ENCODE measurements at places on chromosomes 7 and 10.
A peak's percentile ranks its signal among the peaks of the same experiment; 100 is the strongest.

- no peak for DNase-seq
Observed at GRCh38 chr7:36441344-36442022, 51.8 kb downstream of the ANLN start.

GRCh38 chr10:7787150-7787856 is 490 bp downstream of the KIN start:
- DNase-seq: no peak

DNA sequence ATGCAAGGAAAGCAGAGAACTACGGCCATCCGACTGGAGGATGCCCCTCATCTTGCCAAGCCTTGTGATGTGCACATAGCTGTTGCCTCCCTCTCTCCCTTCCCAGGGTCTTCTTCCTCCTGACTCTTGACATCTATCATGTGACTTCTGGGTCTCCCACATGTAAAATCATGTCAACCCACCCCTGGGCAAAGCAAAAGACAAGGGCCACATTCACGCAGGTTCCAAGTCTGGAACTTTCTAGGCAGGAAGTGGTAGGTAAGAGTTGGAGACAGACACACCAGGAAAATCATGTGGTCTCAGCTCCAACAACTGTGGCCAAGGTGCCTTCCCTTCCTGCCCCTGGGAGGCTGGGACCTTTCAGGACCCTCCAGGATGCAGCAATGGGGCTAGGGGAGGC is 187.3 kb downstream of the CXCL12 start:
- no peak for DNase-seq

DNA sequence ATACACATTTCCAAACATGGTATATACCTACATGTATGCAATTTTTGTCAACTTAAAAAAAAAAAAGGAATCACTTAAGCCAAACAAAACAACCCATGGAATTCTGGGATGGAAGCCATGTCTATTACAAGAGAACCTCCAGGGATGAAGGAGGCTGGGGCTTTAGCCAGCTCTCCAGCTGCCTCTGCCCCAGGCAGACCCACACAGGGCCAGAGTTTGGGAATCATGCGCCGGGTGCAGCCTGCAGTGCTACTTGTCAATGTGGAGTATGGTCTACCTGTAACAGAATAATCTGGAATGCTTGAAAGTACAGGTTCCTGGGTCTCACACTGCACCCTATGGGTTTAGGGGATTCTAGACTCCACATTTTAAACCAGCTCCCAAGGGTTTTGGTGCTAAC is 10.8 kb downstream of the ATP6V0E2 start:
- DNase-seq: peak; percentile 0

DNA sequence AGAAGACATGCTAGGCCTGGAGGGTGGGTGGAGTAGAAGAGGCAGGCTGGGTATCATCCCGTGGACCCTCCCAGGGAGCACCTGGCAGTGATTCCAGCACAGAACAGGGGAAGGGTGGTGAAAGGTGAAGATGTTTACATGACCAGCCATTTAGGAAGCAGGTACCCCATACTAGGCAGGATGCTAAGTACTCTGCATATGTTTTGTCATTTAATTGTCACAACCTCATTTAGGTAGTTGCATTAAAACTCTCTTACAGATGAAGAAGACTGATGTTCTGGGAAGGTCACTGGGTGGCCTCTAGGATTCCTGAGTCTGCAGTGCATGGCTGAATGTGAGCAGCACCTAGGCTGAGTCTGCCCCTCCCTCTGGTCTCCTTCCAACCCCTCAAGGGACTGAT is 15.2 kb downstream of the ITPRIP start:
- no peak for DNase-seq

DNA sequence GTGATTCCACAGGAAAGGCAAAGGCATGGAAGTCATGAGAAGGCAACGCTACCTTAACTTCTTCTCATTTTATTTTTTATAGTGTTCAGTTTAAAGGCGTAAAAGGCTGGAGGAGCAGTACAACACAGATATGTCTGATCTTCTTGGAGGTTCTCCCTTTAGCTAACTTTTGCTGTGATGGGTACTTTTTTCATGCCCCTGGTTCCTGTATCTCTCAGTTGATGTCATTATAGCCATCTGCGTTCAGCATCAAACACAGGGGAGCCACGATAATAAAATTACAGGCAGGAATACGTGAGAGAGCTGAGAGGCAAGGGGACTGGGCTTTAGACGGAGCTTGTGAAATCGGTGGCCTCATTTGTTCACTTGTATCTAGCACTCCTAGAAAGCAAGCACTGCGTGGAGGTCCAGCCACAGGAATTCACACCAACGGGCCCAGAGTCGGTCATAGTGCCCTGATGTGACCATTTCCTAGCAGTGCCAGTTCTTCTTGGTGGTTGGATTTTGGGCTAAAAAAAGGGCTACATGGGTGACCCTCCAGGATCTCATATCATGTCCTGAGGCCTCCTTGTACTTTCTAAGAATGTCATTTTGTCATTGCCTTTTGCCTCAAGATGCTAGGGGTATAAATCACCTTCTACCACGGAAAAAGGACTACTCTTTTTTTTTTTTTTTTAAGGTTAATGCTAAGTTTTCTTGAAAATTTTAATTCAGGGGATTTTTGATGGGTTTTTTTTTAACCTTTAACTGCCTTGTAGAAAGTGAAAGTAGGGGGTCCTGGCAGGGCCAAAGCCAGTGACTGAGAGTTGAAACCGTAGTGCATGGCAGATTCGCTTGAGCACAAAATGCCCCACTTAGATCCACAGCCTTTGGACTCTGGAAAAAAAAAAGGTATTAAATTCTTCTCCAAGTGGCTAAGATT is 191.5 kb downstream of the CELF2 start:
- DNase-seq: peak; percentile 68

GRCh38 chr7:71135663-71136062 is 3.7 kb downstream of the GALNT17 start:
- no peak for DNase-seq

DNA sequence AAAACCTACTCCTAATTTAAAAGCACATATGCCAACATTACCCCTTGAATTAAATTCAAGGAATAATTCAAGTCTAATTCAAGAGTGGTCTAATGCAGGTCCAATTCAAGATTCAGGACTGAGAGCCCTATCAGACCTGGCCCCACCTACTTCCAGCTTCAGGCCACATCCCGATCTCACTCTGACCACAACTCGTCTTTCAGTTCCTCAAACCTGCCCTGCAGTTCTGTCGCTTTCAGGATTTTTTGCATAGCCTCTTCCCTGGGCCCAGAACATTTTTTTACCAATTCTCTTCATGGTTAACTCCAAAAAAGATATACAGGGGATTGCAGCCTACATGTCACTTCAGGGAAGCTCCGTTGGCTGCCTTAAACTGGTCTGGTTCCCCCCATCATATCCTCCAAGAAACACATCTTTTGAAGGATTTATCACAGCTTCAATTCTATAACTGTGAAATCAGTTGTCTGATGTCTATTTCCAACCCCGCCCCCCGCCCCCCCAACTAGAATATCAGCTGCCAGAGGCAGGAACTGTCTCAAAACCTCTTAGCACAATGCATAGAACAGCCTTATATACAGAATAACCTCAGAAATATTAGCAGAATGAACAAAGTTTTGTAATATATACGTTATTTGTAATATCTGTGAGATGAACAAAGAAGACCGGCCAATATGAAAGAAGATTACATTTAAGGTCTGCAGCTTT is 20.8 kb downstream of the CCDC6 start:
- peak; percentile 90 for DNase-seq

- DNase-seq: no peak
Observed at GRCh38 chr7:151490456-151491105, 29.1 kb downstream of the RHEB start.

DNA sequence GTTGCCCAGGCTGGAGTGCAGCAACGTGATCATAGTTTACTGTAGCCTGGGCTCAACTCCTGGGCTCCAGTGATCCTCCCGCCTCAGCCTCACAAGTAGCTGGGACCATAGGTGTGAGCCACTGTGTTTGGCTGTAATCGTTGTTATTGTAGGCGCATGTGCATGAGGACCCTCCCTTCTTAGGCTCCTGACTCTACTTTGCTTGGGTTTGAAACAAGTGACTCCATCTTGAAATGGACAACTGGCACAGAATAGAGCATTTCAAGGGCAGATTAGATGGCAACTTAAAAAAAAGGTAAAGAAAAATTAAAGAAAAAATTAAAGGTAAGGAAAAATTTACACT is 15.4 kb upstream of the GIMAP8 start:
- no peak for DNase-seq

- no peak for DNase-seq
Observed at GRCh38 chr7:155217634-155218033, 80.0 kb upstream of the INSIG1 start.

- DNase-seq: no peak
Observed at GRCh38 chr10:14063531-14064285, 267.0 kb downstream of the FRMD4A start.

DNA sequence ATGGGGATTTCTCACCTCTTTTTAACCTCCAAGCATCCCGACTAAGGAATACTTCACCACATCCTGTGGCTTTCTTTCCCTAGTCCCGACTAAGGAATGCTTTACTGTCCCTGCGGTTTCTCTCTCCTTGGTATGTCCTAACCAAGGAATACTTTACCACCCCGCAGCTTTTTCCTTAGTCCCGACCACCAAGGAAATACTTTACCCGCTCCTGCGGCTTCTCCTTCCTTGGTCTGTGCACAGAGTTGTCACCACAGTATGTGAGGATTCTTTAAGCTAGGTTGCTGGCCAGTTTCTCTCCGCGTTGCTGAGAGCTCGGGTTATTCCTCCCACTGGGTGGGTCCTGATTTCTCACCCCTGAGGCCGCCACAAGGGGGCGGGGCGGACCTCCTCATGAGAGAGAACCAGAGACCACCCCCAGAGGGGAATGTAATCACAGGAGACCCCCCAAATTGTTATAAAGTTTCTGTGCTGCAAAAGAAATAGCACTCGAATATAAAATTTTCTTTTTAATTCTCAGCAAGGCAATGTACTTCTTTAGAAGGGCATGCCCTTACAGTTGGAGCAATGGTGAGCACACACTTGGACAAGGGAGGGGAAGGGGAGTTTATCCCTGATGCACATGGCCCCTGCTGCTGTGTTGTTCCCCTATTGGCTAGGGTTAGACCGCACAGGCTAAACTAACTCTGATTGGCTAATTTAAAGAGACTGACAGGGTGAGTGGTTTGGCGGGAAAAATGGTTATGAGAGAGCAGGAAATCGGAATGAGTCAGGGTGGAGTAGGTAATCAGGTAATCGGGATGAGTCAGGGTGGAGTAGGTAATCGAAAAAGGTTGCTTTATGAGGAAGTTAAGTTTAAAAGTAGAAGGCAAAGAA is 12.8 kb downstream of the SUGCT start:
- DNase-seq: no peak

- DNase-seq: no peak
Observed at GRCh38 chr7:100547872-100548271, 8.9 kb downstream of the AGFG2 start.

GRCh38 chr10:58994226-58995057 is 182.0 kb upstream of the PHYHIPL start:
- DNase-seq: no peak

DNA sequence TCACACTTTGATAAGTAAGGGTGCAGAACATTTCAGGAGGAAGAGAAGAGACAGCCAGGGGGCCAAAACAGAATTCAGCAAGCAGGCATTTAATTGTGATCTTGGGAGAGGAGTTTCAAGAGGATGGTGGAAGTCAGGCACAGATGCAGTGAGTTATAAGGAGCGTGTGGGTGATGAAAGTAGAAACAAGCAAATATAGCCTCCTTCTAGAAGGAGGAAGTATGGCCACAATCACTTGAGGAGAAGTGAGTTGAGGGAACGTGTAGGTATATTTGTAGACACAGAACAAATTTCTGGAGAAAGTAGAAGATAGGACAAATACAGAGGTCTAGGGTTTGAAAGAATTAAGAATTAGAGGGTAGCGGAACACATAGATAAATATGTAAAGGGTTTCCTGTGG is 165.8 kb downstream of the CACNB2 start:
- no peak for DNase-seq

GRCh38 chr7:136078630-136079029 is 101.5 kb upstream of the MTPN start:
- DNase-seq: no peak

GRCh38 chr7:39594988-39595620 is 28.3 kb upstream of the RALA start:
- DNase-seq: no peak

GRCh38 chr10:110460111-110460809 is 37.4 kb upstream of the DUSP5 start:
- DNase-seq: peak; percentile 53

- DNase-seq: no peak
Observed at GRCh38 chr10:115941361-115941771, 331.6 kb downstream of the GFRA1 start.

- DNase-seq: no peak
Observed at GRCh38 chr10:5479481-5480161, 19.7 kb downstream of the CALML5 start.

GRCh38 chr10:16756561-16757221 is 60.5 kb downstream of the RSU1 start:
- no peak for DNase-seq

- no peak for DNase-seq
Observed at GRCh38 chr7:43757073-43757720, 1.3 kb upstream of the BLVRA start.

DNA sequence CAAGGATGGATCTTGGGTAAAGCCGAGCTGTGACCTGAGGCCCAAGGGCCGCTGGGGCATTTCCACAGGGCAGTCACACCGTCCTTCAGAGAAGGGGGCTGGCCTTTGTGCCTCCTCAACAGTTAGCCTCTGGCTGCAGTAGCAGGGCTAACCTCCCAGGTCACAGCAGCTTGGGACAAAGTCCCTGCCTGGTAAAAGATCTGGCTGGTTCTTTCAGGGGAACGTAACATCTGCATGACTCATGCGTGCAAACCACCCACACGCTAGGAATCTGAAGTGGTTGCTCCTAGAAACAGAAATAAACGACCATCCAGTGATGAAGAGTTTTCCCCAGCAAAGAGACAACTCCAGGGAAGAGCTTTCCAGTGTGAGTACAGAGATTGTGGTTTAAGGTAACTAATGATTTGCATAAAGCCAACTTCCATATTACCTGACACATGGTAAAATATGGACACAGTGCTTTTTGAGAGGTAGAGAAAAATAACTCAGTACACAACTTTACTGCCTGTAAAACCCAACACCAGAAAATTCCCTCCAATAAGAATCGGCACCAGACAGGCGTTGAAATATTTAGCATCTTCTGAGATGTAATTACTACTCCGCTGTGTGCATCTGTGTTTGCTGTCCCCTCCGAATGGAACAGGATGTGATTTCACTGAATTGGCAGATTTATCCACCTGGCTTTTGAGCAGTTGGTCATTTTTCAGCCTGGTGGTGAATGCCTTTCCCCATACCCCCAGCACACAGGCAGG is 84.9 kb upstream of the ADRB1 start:
- DNase-seq: no peak

- no peak for DNase-seq
Observed at GRCh38 chr7:55052741-55053427, 34.1 kb downstream of the EGFR start.
